H7 (cell line): ENCODE measurements at places on chromosomes 7 and 10.

- no peak for DNase-seq
These were observed 112.3 kb downstream of the BTRC start for GRCh38 chr10:101466016-101466912.

- DNase-seq = no peak
These were observed 39.6 kb upstream of the ZNF680 start for GRCh38 chr7:64602518-64602917.

DNA sequence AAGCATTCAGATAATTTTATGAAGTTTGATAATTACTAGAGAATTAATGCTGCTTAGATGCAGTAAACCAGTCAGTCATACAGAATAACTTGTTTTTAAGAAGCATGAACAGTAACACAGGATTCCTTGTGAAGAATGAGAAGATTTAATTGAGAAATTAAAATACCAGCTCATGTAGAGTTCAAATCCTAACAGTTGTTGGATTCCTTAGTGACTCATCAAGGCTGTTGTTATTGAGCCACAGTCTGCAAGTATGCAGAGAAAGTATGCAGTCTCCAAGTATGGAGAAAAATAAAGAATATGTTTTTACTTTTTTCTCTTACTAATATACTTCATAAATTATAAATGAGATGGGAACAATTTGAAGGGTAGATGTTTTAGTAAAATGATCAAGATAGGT is 30.2 kb upstream of the CYP26C1 start:
- DNase-seq = no peak

GRCh38 chr7:67928141-67928540 is 931.5 kb downstream of the TYW1 start:
- no peak for DNase-seq

- DNase-seq = peak; percentile 37
These were observed 145.8 kb downstream of the FRMD4A start for GRCh38 chr10:14184841-14185315.

DNA sequence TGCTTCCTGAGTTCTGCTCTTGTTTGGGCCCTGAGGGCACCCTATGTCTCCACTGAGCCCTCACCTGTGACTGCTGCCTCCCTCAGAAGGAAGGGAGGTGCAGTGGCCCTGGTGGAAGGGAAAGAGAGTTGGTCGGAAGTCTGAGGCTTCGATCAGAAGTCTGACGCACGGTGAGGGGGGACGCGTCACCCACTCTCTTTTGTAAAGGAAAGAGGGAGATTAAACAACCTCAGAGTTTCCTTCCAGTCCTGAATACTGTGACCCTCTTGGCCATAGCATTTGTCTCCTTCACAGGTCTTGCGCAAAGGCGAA is 31.4 kb upstream of the TRIM8 start:
- DNase-seq = no peak

DNA sequence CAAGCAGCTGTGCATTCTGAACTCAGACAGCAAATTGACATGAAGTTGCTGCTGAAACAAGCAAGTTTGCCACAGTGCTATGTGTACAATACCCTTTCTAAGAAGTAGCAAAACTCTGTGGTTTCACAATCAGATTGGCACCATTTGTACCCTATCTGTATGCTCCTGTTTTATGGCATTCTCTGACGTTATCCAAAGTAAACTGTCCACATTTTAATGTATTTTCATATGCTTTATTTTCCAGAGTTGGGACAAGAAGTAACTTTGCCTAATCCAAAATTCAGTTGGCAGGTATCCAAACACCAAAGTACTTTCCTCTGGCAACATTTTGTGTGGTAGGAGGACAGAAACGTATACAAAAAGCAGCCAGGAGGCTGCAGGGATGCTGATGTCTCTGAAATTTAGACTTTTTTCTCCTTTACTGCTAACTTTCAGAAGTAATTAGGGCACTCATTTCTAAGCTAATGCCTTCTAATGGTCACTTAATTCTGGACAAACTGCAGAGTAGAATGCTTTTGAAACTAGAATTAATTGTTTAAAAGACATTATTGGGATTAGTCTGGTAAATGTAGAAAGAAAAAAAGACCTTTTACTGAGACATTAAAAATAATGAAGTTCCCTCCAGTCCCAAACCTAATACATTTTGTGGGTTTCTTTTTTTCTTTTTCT is 414.7 kb upstream of the NRP1 start:
- DNase-seq = no peak

DNA sequence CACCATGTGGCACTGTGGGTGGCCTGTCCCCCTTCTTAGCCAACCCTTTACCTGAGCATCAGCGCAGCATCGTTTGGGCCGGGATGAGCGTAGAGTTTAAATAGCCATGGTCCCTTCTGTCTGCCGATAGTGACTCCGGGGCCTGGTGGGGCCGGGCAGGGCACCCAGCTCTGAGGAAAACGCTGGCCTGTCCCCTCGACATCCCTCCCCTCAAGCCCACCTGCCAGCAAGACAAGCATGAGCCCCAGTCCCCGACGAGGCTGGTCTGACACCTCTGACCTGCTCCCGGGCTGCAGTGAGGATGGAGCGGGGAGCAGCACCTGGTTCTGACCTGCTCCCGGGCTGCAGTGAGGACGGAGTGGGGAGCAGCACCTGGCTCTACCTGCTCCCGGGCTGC is 31.1 kb upstream of the CNPY1 start:
- DNase-seq = no peak

- no peak for DNase-seq
These were observed 14.9 kb upstream of the DNTT start for GRCh38 chr10:96289218-96289910.

DNA sequence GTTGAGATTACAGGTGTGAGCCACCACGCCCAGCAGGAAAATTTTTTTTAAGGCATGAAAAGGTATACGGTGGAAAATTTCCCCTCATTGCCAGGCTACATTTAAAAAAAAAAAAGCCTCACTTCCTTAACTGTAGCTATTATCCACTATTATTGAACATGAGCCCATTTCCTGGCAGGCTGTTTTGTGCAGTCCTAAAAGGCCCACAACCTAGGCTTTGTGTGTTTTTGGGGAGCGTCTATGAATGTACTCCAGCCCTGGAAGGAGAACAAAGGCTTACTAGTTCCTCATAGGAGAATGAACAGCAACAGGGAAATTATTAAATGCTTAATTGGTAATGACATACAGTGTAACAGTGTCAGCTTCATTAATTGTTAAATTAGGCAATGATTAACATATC is 111.0 kb downstream of the ABLIM1 start:
- DNase-seq = no peak

- DNase-seq = no peak
These were observed 13.2 kb upstream of the FAM107B start for GRCh38 chr10:14787938-14788337.

GRCh38 chr10:10855151-10855581 is 162.5 kb upstream of the CELF2 start:
- DNase-seq = no peak

- peak; percentile 30 for DNase-seq
These were observed 14.3 kb downstream of the GALNT17 start for GRCh38 chr7:71145906-71146901.

GRCh38 chr10:5775685-5776084 is 37.5 kb downstream of the GDI2 start:
- DNase-seq = peak; percentile 19

DNA sequence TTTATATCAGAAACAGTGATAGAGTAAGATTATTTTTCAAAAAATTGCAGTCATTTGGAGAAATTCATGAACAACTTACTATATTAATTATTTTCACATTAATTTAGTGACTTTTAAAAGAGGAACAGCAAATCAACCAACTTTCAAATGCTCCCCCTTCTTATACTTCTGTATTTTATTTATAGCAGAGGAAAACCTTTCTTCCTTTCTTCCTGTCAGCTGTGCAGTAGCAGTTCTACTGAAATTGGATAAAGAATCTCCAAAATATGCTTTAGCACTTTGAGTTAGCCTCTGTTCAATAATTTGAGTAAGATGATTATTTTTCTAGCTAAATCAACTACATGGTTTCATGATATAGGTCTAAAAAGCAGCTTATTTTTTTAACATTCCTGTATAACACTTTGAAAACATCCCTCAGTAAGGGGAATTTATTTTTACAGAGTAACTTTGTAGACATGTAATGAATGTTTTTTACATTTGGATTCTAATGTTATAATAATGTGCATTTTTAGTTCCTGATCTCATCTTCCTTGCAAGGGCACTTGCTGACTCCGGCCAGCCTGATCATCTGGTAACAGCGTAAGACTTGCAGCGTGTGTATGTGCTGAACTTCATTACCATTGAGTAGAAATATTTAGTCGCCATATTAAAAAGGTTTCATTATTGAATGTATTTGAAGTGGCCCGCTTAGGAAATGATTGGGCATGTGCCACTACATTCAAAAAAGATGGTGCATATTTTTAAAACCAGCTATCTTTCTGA is 158.3 kb upstream of the HDAC9 start:
- no peak for DNase-seq

GRCh38 chr10:60348982-60349381 is 40.7 kb downstream of the ANK3 start:
- no peak for DNase-seq

DNA sequence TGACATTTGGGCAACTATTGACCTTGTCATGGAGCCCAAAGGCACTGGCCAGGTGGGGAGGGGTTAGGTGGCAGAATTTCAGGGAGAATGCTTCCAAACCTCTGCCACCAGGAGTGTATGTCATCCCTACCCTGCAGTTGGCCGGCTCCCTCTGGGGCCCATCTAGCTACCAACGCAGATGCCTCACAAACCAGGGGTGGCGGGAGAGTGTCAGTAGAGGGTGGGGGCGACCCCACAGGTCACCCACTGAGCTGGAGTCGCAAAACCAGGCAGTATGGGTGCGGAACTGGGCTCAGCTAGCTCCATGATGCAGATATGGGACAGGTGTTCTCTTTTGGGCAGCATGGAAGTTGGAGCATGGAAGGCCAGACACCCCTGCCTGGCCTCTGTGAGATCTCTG is 51.4 kb downstream of the FAM241B start:
- DNase-seq = no peak

- DNase-seq = no peak
These were observed 182.7 kb upstream of the PLXNA4 start for GRCh38 chr7:132758986-132759385.

GRCh38 chr7:6128205-6128604 is 97.0 kb downstream of the ANKRD61 start:
- no peak for DNase-seq

DNA sequence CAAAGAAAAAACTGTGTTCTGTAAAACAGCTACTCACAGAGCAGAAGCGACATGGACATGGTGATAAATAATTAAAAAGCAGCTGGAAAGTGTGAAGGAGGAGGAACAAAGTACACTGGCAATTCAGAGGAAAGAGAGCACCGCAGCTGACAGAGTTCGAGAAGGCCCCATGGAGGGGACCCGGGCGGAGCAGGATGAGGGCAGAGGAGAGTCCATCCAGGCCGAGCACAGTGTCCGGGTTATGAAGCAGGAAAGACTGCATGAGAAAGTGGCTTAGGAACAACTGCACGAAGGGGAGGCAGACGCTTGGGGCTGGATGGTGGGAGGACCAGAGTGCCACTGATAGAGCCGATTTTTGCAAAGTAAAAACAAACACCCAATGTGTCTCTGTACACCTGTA is 185.5 kb downstream of the ZMYND11 start:
- DNase-seq = no peak

- no peak for DNase-seq
These were observed 530.6 kb downstream of the ANKRD7 start for GRCh38 chr7:118755067-118755625.
